ENCODE measurements at places on chromosomes 7 and 10.

GRCh38 chr10:1874533-1874932 lies 137.2 kb upstream of the ADARB2 start:
- DNase-seq: no peak

- DNase-seq: no peak
These were observed 1.2 kb downstream of the MNX1 start for GRCh38 chr7:157009170-157009777.

- DNase-seq: no peak
These were observed 31.7 kb upstream of the GALNTL5 start for GRCh38 chr7:151924508-151924907.

DNA sequence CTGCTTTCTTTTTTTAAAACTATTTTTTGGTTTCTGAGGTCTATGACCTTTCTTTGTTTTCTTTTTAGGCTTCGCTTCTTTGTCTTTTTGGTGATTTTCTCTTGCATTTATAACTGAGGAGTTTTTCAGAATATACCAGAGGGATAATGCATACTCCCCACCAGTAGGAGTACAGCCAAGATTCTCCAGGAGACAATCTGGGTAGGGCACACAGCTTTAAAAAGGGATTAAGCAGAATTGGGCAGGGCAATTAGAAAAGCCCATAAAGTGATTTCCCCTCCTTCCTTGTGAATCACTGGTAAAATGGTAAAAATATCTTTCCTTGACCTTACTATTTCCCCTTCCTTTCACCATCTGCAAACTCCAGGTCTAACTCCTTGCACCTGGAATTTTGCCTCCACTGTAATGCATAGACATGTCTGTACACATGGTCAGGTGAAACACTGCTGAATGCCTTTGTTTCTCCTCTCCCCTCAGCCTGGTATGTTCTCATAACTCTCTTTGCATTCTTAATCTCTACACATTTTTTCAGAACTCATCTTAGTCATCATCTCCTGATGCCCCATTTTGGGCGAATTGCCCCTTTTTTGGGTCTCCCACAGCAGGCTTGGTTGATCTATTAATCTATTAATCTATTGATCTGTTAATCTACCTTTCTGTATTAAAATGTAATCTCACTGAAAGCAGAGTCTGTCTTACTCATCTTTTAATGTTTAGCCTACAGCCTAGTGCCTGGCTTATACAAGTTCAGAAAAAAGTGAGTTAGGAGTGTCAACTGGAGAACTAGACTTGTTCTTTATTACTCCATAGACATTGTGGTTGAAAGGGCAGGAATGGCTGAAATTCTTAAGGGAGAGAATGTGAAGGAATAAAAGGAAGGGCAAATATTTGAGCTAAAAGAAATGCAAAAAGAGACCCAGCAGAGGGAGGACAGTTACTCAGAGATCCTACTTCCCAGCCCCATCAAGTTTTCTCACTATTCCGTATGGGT lies 64.6 kb downstream of the MDFIC start:
- DNase-seq: no peak

- no peak for DNase-seq
These were observed 52.1 kb downstream of the ST7 start for GRCh38 chr7:117005449-117005848.

DNA sequence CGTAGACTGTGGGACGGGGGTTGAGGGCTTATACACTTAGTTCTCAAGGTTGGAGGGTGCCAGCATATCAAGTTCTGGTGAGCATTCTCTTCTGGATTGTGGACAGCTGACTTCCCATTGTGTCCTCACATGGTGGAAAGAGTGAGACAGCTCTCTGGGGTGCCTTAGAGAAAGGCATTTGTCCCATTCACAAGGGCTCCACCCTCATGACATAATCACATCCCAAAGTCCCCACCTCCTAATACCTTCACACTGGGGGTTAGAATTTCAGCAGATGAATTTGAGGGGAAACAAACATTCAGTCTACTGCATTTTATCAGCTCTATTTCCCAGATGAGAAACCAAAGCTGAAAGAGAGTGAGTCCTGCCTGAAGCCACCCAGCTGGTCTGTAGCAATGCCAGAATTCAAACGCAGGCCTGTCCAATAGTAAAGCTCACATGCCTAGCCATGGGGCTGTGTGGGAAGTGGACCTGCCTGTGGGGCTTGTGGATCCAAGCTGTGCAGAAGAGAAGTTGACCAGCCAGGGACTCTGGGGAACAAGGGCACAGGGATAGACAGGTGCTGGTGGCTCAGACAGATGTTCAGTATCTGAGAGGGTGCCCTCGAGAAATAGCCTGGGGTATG lies 34.9 kb upstream of the LOXL4 start:
- DNase-seq: no peak

- no peak for DNase-seq
These were observed 14.9 kb downstream of the MET start for GRCh38 chr7:116686812-116687419.
